ENCODE measurements at places on chromosomes 16 and 17.

- DNase-seq: peak; percentile 47
Measured at GRCh38 chr16:85859818-85860125, 39.2 kb upstream of the IRF8 start.

DNA sequence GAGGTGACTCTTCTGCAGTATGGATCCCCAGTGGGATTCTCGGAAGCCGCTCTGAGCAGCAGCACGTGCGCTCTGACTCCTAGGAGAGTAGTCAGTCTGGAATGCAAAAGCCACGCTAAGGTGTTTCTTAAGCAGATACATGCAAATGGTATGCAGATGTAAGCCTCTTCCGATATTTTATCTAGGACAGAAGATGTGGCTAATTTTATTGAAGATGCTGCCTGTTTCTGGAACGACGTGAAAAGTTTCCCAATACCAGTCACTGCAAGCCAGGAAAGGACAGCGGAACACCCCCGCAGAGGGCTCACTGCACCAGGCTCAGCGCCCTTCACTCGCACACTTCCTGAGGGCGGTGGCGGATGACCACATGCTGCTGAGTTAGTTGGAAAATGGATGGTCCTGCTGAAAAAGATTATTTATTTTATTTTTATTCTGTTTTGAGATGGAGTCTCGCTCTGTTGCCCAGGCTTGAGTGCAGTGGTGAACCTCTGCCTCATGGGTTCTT, 10.1 kb downstream of the FADS6 start:
- peak; percentile 86 for DNase-seq

GRCh38 chr17:28717578-28718332, at the start of gene RAB34:
RAB34 (minus strand) TSS chr17:28717868; CDS start chr17:28717266, 602 bp downstream.
- peak; percentile 58 for DNase-seq

- DNase-seq: no peak
Measured at GRCh38 chr16:149024-149660, 3.3 kb upstream of the HBZ start.

- no peak for DNase-seq
Measured at GRCh38 chr17:34556931-34557330, 22.5 kb upstream of the TMEM132E start.

DNA sequence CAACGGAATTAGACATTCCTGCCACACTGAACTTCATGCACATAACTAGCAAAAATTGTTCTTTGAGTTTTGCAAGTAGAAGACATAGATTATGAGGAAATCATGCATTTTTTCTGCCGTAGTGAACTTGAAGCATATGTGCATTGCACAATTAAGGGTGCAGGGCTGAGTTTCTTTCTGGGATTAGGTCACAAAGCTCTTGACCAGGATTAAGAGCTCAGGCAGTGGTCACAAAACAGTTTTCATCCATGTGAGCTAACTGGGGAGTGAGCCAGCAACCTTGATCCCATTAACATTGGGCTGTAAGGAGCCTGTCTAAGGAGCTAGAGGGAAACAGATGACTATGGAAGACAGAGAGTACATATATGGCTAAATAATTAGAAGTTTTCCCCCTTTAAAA, 143.7 kb downstream of the PMP22 start:
- no peak for DNase-seq

DNA sequence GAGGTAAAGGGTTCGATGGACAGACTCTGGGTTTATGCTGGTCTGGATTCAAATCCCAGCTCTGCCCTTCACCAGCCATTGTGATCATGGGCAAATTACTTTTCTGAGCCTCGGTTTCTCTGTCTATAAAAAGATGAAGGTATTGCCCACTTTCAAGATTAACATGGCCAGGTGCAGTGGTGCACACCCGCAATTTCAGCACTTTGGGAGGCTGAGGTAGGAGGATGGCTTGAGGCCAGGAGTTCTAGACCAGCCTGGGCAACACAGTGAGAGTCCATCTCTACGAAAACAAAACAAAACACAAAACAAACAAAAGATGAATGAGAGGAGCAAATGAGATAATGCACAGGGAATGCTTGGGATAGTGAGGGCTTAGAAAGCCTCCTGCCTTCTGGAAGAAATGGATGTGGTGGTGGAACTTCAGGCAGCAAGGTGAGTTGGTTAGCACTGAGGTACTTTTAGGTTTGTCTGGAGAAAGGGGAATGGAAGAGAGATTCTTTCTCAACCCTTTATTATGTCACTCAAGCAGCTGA, 8.5 kb downstream of the ADGRG3 start:
- no peak for DNase-seq

DNA sequence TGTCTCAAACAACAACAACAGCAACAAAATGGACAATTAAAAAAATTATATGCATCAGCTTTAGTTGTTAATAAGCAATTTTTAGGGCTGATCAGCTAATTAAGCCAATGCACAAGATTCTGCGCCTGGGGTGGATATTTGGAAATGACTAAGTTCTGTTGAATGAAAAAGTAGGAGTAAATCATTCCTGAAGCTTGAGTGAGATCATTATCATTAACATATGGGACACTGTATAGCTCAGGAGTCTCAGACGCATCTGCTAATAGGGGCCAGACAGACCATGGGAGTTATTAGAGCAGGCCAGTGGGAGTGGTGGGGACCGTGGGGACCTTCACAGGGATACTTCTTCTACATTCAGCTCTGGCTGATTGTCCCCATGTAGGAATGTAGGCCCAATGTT, 22.8 kb downstream of the IRX5 start:
- no peak for DNase-seq

DNA sequence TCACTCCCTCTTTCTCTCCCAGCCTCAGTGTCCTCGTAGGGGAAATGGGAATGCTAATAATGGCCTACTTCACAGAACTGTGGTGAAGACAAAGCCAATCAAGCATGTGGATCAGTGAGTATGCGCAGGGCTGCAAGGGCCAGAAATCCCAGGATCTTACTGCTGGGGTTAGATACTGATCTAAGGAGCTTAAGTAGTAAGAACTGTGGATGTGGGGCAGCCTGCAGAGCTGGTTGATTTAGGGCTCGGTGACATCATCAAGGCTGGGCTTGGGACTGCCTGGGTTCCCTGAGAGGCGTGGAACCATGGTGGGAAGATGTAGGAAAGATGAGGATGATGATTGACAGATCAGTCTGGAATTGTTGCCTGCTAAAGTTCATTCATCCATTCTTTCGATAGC, 25.6 kb downstream of the GOSR2 start:
- DNase-seq: no peak

DNA sequence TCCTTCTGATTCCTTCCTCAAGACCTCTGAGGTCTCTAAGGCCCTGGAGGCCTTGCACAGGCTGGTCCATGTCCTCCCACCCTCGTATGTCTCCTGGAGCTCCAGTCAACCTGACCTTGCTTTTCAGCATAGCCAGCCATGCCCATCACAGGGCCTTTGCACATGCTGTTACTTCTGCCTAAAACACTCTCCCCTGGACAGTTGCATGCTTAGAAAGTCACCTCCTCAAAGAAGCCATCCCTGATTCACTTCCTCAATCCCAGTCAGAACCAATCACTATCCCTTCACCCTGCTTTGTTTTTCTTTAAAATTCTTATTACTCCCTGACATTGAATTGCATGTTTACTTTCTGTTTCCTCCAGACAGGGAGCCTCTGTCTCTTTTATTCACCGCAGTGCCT, 322.1 kb upstream of the CCL2 start:
- no peak for DNase-seq

DNA sequence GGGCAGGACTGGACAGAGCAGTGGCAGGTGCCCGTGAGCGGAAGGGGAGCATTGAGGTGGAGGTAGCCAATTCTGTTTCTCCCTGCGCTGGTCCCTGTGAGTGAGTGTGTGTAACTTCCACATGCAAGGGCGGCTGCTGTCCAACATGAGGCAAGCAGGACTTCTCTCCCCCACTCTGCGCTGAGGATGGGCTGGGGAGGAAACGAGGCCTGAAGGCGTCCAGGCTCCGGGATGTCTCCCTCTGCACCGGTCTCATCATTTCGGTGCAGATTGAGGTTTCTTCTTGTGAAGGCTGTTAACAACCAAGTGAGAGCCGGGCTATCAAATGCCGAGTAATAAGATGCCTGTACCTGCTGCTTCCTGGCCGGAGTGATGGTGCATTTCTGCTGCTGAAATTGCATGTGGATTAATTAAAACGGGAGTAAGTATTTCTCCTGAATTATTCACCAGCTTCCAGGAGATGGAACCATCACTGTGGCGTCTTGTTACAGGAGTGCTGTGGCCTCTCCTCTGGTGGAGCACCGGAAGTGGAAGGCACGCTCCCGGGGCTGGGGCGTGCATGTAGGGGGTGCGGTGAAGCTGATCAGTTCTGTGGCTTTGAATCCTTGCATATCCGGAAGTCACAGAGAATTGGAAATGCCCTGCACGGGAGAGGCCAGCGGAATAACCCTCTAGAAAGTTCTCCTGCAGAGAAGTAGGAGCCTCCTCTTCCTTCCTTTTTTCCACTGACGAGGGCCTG, 41.7 kb upstream of the MGAT5B start:
- no peak for DNase-seq

DNA sequence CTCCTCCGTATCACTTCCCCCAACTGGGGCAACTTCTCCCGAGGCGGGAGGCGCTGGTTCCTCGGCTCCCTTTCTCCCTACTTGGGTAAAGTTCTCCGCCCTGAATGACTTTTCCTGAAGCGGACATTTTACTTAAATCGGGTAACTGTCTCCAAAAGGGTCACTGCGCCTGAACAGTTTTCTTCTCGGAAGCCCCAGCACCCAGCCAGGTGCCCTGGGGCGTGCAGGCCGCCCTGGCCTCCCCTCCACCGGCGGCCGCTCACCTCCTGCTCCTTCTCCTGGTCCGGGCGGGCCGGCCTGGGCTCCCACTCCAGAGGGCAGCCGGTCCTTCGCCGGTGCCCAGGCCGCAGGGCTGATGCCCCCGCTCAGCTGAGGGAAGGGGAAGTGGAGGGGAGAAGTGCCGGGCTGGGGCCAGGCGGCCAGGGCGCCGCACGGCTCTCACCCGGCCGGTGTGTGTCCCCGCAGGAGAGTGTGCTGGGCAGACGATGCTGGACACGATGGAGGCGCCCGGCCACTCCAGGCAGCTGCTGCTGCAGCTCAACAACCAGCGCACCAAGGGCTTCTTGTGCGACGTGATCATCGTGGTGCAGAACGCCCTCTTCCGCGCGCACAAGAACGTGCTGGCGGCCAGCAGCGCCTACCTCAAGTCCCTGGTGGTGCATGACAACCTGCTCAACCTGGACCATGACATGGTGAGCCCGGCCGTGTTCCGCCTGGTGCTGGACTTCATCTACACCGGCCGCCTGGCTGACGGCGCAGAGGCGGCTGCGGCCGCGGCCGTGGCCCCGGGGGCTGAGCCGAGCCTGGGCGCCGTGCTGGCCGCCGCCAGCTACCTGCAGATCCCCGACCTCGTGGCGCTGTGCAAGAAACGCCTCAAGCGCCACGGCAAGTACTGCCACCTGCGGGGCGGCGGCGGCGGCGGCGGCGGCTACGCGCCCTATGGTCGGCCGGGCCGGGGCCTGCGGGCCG, 1.6 kb downstream of the HIC1 start:
- peak; percentile 40 for DNase-seq

- no peak for DNase-seq
Measured at GRCh38 chr16:1746693-1747195, 24.6 kb downstream of the NME3 start.

DNA sequence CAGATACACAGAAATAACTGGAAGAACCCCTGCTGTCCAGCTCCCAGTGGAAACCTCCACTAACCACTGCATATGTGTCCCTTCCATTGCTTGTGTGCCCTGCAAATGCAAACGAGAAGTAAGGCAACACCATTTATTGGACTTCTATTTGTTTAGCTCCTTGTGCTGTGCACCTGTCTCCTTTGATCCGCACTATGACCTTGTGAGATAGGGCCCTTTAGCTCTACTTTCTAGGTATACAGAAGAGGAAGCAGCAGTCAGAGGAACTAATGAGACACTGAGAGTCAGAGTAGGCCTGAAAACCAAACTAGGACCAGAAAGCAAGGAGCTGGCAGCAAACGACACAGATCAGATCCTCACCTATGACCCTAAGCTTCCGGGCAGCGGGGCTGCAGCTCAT, 22.4 kb downstream of the SOX9 start:
- no peak for DNase-seq

DNA sequence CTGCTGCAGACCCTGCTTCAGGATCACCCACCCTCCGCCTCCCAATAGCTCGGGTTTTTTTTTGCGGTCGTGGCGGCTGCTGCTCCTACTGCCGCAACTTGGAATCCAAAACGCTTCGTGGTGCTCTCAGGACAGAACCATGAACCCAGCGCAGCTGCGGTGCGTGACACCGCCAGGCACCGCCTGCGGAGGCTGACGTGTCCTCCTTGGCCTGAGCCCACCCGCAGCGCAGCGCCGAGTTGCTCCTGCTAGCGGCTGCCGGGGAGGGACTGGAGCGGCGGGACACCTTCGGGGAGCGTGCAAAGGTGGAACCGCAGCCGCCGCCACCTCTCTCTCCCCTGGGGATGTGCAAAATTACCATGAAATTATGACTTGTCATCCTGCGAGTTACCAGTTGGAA, 1893.0 kb downstream of the TP53TG3F start:
- no peak for DNase-seq

GRCh38 chr16:72091217-72091616, 2.2 kb downstream of the TXNL4B start:
- no peak for DNase-seq

GRCh38 chr16:1469693-1470201, 5.1 kb downstream of the CLCN7 start:
- peak; percentile 75 for DNase-seq

DNA sequence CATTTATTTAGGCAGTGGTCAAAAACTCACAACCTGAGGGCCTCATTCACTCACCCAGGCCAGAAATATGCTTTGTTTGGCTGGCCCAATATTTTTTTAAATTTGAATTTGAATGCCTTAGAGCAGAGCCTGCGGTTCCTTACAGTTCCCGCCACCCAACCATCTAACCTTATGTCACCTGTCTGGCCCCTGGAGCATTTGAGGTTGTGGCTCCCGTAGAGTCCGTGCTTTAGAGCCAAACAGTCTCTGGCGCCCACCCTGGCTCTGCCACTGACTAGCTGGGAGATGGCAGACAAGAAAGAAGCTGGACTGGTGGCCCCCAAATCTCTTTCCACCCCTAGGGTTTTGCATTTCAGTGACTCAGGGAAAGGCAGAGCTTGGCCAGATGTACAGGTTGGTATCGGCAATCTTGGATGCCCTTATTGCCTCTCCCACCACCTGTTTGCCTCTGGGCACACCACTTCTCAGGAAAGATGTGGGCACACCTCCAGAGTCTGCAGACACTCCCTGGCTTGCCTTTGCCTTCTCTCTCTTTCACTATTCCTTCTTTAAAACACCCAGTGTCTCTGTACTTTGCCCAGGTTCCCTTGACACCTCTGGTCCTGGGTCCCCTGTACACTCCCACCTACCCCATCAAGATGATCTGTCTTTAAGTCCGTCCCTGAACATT, 1.9 kb upstream of the MAP3K14 start:
- DNase-seq: no peak

GRCh38 chr17:32494621-32495358, 8.0 kb downstream of the CDK5R1 start:
- DNase-seq: no peak

- DNase-seq: no peak
Measured at GRCh38 chr17:69716556-69716955, 302.1 kb downstream of the MAP2K6 start.
